ENCODE measurements at places on chromosomes 1 and 21.
A peak's percentile ranks its signal among the peaks of the same experiment; 100 is the strongest.

DNA sequence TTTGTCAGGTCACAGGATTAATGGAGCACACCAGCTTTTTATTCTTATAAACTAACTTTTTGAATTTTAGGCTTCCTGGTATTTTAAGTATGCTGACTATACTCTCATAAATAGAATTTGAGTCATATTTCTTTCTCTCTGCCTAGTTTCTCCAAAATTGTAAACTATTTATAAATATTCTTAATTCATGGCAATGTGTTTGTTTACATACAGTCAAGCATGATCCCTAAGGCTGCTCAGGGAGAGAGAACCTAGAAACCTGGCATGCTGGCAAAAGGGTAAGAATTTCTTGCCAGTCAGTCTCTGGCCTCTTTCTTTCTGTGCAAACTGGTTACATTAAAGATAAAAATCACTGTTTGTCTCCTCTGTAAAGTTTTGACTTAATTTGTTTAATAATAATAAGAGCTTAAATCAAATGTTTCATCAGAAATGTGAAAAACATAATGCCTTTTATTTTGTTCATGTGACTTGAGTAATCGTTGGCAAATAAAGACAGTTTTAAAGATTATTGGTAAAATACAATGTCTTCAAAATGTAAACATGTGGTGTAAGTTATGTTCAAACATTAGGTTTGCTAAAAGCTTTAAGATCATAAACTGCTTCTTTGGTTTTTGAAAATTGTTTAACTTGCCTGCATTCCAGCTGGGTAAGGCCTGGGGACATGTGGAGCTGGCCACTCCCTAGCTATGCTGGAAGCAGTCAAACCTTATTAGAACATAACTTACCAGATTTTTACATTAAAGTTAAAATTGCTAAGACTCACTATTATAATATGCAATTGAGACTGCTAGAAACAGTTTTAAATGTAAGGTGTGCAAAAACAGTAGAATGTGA, 1401.7 kb downstream of the NCAM2 start:
- DNase-seq, result no peak

DNA sequence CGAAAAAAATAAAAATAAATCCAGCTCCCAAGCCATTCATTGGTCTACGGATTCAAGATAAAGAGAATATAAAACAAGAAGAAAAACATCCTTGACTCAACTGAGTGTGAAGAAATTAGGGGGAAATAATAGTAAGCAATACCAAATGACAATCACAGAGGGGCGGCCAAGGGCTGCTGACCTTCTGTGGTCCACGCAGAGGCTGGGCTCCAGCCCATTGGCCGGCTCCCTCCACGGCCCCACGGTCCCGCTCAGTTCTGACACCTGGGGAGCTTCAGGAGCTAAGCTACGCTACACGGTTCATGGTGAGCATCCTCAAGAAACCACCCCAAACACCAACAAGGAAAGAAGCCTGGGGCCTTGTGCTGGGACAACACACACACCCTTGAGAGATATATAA, 400 bp upstream of the KRTAP10-12 start:
- no peak for DNase-seq

DNA sequence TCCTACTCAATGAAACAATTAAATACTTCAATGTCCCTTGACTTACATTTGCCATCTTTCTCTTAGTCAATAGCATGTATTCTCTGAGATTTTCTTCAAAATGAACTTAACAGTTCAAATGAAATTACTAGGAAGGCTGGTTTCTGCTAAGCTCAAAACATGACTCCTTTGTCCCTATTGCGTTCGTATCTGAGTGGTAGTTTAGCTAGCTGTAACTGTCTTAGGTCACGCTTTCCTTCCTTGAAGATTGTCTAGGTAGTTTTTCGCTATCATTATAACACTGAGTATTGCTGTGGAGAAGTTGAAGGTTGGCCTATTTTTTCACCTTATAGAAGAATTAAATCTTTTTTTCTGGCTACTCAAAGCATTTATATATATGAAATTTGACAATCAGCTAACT, 1535.2 kb downstream of the PLA2G4A start:
- DNase-seq, result no peak

GRCh38 chr1:15243275-15244043, 3.6 kb upstream of the FHAD1 start:
- no peak for DNase-seq

GRCh38 chr1:91736715-91737615, 149.0 kb downstream of the TGFBR3 start:
- peak; percentile 87 for DNase-seq

Data from HepG2 (cell line).